ENCODE measurements at places on chromosomes 2 and 18.
A peak's percentile ranks its signal among the peaks of the same experiment; 100 is the strongest.

GRCh38 chr2:28216331-28216730, 176.3 kb upstream of the FOSL2 start:
- DNase-seq: no peak

GRCh38 chr2:190235101-190235500, 84.5 kb downstream of the HIBCH start:
- DNase-seq: no peak

DNA sequence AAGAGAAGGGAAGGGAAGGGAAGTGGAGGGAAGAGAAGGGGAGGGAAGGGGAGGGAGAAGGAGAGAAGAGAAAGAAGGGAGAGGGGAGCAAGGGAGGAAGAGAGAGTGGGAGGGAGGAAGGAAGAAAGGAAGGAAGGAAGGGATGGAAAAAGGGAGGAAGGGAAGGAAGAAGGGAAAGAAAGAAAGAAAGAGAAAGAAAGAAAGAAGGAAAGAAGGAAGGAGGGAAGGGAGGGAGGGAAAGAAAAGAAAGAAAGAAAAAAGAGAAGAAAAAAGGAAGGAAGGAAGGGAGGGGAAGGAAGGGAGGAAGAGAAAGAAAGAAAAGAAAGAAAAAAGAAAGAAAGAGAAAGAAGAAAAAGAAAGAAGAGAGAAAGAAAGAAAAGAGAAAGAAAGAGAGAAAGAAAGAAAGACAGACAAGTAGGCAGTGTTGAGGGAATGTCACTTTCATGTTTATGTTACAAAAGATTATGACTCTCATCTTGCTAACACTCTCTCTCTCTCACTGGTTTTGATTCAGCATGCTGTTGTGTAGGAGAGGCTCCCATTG, 58.0 kb upstream of the ZNF804A start:
- no peak for DNase-seq

DNA sequence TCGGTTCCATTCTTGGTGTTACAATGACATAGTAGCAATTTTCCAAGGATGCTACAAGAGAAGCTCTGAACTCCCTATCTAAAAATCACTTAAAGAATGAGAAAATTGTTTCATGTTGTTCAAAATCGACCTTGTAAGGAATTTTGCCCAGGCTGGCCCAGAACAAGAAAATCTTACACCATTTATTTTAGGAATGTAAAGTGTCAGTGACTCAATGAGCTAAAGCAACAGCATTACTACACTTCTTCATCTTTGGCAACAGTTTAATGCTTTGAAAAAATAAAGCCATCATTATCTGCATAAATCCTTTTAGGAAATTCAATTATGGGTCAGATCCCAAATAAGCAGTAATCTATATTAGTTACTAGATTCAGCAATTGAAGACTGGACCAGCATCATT, 38.6 kb downstream of the SLC25A12 start:
- DNase-seq: no peak

DNA sequence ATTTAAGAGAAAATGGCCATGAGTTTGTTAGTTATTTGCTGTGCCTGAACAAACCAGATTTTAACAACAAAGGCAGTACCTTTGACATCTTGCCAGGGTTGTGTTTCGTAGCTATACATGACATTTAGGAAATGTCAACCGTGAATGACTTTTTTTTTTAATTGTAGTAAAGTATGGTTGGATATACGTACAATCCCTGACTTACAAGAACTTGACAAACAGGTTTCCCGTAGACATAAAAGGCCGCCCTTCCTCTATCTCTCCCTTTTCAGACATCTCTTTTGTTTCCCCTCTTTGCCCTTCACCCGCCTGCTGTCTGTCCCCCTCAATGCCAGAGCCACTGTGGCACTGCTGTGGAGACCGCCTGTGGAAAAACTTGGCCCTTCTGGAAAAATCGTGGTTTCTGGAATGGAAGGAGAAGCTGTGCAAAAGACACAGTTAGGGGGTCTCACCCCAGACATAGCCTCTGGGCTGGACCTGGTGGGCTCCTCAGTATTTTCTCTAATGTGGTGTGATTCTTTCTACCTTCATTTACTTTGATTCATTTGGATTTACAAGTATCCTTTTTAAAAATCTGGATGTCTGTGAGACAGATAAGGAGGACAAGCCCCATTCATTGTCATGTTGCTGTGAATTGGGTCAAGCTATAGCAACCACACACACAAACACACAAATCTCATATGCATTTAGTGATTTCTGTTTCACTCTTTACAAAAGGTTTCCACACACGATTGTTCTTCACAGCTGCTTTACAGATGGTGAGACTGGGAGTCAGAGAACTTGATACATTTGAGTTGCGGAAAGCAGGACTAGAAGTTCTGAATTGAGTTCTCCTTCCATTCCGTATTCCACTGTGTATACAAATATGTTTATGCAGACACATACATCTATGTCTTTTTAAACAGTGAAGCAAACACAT, 48.6 kb downstream of the SPATS2L start:
- DNase-seq: peak; percentile 24

DNA sequence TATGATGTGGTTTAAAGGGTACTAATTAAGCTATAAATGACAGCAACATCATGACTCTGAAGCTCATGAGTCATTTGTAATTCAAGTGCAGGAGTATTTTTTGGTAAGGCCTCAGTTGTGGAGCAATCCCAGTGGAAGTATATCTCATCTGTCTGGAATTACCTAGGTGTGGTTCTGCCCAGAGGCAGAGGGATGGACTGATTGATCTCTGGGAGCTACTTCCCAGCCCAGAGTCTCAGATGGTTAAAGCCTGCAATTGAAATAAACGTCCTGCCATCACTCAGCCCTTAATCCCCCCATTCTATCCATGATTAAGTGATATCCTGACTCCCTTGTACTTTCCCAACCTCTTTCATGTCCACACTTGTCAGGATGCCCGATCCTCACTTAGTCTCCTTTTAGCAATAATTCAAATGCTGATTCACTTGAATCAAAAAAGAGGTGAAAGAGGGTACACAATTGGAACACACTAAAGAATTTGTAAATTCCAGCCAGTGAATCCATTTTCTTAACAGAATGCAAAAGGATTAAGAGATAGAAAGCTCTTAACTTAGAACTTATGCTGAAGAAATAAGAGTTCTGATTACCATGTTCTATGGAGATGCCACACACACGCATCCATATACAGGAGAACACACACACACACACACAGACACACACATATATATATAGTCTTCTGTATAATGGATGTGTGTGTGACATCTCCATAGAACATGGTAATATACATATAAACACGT, 664.4 kb downstream of the NYAP2 start:
- no peak for DNase-seq

- DNase-seq: no peak
Observed at GRCh38 chr2:42929546-42930024, 137.2 kb upstream of the HAAO start.

- DNase-seq: no peak
Observed at GRCh38 chr2:238872026-238872425, 24.1 kb downstream of the TWIST2 start.

GRCh38 chr2:42663828-42664227, 95.4 kb downstream of the MTA3 start:
- DNase-seq: no peak

DNA sequence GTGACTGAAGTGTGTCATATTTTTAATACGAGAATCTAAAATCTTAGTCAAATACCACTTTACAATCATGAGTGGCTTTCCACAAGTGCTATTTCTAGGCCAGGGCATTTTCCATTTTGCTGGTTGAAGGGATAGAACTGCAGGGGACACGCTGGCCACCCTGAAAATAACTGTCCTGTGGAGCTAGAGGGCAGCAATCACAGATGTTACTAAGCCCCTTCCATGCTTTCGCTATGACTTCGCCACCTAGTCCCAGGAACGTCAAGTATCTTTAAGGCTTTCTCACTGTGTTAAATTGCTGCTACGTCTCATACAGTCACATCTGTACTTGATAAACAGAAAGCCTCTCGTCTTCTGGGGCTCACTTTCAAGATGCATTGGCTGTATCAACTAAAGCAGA, 171.8 kb downstream of the CDH2 start:
- no peak for DNase-seq
